ENCODE measurements at places on chromosomes 5 and 9. TPM values are rescaled to one million over a fixed set of nuclear protein-coding genes. Genes with fewer than 3 reads are reported as not detected.

GRCh38 chr5:147339313-147339712, 104.5 kb downstream of the STK32A start:
- DNase-seq: no peak
- H3K4me1 ChIP-seq: no peaks in the 10 kb centered on the region
- no peaks in the 10 kb centered on the region for H3K36me3 ChIP-seq
- no peak overlapping the region for H3K4me3 ChIP-seq
- H3K27ac ChIP-seq: no peak overlapping the region

GRCh38 chr9:95496687-95497086, 20.1 kb downstream of the PTCH1 start:
- DNase-seq: no peak
- no peak overlapping the region for H3K27ac ChIP-seq
- H3K36me3 ChIP-seq: no peaks in the 10 kb centered on the region
- no peaks in the 10 kb centered on the region for H3K27me3 ChIP-seq
- H3K4me1 ChIP-seq: peaks cover 35% of the 10 kb centered on the region

GRCh38 chr5:137304226-137304874, 194.8 kb downstream of the SPOCK1 start:
- H3K27me3 ChIP-seq: peaks cover 3% of the 10 kb centered on the region
- no peak for DNase-seq
- H3K36me3 ChIP-seq: no peaks in the 10 kb centered on the region

COL15A1 gene
- 8.0 TPM for total RNA-seq

ADAMTSL1 gene
- total RNA-seq: 3.7 TPM

DNA sequence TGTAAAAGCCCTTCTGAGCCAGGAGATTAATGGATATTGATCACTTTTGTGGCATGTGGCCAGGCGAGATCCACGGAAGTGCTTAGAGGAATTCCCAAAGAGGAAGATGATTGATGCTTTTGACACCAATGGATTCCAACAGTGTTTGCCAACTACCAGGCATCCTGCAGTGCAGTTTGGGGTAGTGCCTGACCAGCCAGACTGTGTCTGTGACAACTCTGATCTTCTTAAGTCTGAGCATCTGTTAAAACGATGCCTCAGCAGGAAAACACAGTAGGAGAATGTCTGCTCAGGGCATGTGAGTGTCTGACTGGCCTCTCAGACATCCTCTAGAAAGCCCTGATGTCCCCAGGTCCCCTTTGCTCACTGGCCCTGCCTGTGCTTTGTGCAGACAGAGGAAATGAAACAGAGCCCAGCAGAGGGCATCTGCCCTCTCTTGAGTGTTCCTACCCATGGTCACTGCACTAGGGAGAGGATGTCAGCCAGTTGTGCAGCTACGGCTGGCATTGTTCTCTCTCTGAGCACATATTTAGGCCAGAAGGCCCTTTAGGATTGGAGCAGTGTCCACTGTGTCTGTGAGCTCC, 57.0 kb downstream of the TRPC7 start:
- H3K36me3 ChIP-seq: no peaks in the 10 kb centered on the region
- H3K27ac ChIP-seq: no peak overlapping the region
- no peaks in the 10 kb centered on the region for H3K27me3 ChIP-seq

DNA sequence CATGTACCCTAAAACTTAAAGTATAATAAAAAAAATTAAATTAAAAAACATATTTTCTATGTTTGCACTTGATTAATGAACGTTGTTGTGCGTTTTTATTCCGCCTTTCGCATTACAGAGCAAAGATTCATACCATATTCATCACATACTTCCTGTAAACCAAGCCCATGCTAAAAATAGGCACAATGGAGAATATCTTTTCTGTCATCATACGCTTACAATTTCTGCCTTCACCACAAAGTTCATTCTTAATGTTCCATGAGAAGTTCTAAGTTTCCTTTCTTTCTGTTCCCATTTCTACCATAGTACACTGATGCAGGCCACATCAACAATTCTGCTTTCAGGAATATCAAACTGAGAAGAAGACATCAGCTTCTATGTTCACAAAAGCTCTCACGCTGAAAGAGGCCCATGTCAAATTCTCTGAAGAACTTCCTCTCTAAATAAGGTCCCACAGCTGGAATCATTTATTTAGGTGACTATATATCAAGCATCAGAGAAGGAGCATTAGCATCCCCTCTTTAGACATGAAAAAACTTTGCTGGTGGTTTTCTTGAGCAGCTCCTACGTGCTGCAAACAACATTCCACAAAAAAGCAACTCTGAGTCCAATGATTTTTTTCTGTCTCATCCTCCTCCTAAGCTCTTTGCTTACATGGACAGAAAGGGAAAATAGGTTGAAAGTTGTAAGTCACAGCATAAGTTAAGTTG, 456.4 kb downstream of the CDH10 start:
- H3K27ac ChIP-seq: no peak overlapping the region
- DNase-seq: no peak
- H3K4me3 ChIP-seq: no peak overlapping the region
- H3K27me3 ChIP-seq: no peaks in the 10 kb centered on the region

DNA sequence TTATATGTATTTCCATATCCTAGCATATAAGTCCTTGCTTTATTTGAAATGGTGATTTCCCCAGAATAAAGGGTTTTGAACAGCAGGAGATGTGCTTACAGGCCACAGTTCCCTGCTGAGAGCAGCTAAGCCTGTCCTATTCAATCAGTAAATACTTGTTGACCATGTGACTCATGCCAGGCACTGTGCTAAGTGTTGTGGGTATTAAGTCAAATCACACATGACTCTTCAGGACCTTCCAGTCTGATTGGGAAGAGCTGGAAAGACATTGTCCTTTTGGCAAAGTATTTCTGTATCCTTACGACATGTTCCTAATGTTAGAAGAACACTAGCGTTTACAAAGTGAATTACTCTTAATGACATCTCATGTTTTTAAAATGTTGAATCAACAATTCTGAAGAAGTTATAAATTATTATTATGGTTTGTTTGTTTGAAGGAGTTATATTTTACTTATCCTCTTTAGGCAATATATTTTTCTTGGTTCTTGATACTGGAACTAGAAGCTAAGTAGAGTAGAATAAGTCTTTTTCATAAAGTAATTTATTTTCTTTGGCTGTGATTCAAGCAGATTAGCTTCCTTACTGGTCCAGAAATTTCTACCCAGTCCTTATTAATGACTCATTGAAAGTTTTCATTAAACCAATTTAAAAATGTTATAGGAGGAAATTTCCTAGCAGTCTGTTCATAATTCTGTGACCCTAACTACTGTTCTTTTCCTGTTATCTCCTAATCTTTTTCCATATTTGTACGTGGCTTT, 82.1 kb downstream of the GAPVD1 start:
- H3K4me3 ChIP-seq: no peak overlapping the region
- H3K4me1 ChIP-seq: peaks cover 16% of the 10 kb centered on the region
- H3K36me3 ChIP-seq: peaks cover 88% of the 10 kb centered on the region

DNA sequence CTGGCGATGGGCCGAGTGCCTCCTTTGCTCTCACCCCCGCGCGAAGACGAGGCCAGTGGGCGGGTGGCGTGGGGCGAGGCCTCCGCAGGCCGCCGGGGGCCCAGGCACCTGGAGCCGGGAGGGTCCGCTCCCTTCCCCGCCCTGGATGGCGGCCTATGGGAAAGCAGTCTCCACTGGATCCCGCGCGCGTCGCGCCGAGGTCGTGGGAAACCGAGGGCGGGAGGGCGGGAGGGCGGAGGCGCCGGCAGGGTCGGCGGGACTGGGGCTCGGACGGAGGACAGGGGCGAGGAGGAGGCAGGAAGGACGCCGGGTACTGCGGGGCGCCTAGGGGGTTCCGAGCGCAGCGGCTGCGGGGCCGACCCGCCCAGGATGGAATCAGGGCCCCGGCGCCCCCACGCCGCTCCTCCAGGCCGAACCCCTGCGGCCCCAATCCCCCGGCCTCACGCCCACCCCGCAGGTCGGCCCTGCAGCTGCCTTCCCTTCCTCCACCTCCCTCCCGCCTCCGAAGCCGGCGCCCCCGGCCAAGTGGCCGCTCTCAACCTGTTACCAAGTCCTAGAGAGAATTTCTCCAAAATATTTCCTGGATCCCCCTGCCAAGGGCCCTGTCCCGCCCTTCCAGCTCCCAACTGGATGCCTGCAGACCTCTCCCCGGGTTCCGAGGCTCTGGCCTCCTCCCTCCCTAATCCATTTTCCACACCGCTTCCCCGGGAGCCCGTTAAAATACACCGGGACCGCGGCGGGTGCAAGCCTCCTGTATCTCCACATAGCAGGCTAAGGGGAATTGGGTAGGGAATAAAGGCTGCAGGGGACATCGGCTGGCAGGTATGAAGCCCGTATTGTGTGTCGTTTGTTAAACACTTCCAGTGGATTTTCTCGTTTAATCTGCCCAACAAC, 146.3 kb downstream of the ERCC6L2 start:
- peaks cover 7% of the 10 kb centered on the region for H3K36me3 ChIP-seq
- H3K4me1 ChIP-seq: peaks cover 37% of the 10 kb centered on the region
- peak overlapping the region; percentile 68 for H3K4me3 ChIP-seq
- DNase-seq: no peak
- peaks cover 33% of the 10 kb centered on the region for H3K27me3 ChIP-seq
